ENCODE measurements at places on chromosomes 1 and 21.

DNA sequence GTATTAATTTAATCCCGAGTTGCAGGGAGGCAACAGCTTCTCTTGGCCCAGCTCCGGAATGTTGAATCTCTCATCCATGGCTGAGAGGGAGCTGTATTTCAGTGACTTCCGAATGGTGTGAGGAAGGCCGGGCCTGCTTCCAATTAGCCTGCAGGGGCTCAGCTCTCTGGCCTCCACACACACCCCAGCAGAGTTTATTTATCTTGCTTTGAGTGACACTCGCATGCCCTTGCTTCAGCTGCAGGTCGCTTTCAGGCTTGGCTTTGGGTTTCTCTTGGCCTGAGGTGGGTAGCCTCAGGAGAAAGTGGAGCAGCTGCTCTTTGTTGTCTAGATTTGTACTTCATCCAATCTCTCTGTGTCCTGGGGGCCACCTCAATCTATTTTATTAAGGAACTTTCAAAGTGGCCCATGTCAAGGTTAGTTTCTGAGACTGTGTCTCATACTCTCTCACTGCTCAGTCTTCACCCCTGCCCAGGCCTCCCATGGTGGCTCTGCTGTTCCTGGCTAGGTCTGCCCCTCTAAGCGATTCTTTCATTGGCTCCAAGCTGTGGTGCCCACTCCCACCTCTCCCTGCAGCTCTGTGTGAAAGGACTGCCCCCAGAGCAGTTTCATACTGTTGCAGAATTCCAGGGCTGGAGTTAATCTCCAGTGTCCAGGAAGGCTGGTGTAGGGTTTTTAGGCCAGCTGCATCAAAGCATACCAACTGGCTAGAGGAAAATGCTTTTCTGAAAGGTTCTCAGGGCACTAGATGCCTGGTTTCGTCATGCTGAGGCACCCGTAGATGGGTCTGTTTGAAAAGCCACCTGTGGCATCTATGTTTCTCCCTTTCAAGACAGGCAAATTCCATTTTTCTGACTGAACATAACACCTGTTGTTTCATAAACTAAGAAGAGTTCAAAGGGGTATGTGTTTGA is 153.5 kb downstream of the PLXNA2 start:
- DNase-seq = no peak

DNA sequence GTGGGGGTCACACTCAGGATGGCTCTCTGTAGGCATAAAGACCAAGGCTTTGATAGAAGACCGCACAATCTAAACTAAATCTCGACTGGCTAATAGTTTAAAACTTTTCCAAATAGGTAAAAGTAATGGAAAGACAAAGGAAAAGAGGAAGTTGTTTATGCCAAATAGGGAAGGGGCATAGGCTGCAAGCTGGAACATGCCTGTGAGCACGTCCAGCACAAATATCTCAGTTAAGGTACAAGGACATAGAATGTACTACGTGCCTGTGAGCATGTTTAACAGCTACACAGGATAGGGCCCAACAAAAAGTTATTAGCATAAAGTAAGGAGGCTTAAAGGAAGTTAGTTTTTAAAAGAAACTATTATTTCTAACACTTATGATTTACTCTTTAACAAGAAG is 27.6 kb upstream of the GUCA2A start:
- DNase-seq = no peak

DNA sequence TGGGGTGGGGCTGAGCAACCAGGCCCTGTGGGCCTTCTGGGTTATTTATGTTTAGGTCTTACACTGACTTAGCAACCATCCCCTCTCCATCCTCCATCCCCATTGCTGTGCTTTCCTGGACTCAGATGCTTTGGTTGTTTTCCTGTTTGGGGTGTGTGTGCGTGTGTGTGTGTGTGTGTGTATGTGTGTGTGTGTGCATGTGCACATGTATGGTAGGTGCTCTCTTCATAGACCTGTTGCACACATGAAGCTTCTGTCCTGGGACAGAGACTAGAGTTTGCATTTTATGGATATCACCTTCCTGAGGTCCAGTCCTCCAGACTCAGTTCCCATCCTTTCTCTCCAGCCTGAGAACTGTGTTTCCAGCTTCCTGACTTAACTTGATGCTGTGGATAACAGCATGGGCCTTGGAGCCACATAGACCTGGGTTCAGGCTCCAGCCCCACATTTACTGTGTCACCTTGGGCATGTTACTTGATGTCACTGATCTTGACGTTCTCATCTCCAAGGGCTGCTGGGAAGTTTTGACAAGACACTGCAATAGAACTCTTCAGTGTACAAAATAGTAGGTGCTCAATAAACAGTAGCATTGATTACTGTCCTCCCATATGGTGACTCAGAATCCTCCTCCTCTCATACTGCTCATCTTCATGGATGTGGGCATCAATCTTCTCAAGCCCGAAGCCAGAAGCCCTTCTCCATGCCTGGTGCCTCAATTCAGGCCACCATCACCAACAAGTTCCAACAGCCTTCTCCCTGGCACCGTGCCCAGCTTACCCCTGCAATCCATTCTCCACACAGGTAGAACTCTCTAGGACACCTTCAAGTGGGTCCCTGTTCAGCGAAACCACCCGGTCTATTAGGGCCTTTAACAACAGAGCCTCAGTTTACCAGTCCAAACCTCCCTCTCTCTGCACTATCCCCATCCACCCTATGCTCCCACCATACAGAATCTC is 181.8 kb upstream of the EDN2 start:
- DNase-seq = no peak

GRCh38 chr1:21872445-21873079 is 60.5 kb downstream of the LDLRAD2 start:
- no peak for DNase-seq

DNA sequence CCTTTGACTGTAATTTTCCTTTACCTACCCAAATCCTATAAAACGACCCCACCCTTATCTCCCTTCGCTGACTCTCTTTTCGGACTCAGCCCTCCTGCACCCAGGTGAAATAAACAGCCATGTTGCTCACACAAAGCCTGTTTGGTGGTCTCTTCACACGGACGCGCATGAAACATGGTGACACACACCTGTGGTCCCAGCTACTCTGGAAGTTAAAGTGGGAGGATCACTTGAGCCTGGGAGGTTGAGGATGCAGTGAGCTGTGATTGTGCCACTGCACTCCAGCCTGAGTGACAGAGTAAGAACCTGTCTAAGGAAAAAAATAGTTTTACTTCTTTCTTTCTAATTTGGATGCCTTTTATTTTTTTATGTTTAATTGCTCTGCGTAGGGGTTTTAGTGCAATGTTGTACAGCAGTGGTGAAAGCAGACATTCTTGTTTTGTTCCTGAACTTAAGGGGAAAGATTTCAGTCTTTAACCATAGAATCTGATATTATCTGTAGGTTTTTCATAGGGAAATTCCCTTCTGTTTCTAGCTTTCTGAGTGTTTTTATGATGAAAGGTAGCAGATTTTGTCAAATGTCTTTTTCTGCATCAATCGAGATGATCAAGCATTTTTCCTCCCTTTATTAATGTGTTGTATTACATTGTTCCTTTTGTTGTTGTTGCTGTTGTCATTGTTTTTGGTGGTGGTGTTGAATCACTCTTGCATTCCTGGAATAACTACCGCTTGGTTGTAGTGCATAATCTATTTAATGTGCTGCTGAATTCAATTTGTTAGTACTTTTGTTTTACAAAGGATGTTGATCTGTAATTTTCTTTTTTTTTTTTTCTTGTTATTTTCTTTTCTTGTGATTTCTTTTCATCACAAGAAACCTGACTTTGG is 497.4 kb downstream of the DISC1 start:
- DNase-seq = no peak
